ENCODE measurements at places on chromosomes 3 and 15.

DNA sequence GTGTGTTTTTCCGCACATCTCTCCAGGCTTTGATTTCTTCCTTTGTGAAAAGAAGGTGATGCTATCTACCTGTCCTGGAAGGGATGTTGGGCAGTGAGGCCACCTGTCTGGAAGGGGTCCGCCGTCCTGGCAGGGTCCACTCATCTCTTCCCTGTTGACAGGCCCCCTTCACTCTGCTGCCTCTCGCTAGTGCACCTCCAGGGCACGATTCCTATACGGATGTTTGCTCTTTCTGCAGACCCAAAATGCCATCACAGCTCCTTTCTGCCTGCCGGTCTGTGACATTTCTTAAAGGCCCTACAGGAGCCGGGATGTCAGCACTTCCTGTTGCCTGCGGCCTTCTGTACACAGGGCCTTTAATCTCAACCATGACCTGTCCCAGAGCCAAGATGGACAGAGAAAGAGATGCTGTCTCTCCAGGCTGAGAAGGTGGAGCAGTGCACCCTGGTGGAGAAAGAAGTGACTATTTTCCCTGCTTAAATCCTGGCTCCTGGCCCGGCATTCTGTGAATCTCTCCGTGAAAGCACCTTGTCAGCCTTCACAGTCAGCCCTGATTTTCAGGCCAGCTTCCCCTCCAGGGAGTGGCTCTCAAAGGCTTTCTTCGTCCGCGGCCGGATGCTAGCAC, 7.4 kb downstream of the FAM3D start:
- H3K27me3 ChIP-seq, result no peaks in the 10 kb centered on the region
- no peaks in the 10 kb centered on the region for H3K36me3 ChIP-seq
- H3K4me3 ChIP-seq, result no peak overlapping the region
- H3K4me1 ChIP-seq, result peaks cover 4% of the 10 kb centered on the region
- no peak overlapping the region for H3K27ac ChIP-seq

DNA sequence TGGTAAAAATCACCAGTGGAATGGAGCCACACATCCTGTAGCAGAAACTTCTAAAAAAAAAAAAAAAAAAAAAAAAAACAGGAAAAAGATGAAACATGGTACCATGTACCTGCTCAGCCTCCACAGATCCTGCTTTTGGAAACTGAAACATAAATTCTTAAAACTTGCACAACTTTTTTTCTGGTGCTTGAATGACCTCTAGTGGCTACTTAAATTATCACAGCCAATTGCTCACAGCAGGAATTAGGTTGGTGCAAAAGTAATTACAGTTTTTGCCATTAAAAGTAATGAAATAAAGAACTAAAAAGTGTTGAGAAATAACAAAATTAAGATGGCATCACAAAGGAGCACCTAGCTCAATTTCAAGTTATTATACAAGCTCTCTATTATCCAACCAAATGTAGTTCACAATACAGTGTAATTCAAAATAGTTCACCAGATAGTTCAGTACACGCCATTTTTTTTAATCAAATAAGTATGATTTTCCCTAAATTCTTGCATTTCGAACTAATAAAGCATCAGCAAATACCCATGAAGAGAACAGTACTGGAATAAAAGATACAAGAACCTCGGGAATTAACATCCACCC, 80.6 kb downstream of the ULK4 start:
- no peak for DNase-seq
- H3K36me3 ChIP-seq, result no peaks in the 10 kb centered on the region
- H3K4me3 ChIP-seq, result no peak overlapping the region
- no peaks in the 10 kb centered on the region for H3K27me3 ChIP-seq

GRCh38 chr15:23561914-23562313, 3.6 kb upstream of the MKRN3 start:
- H3K36me3 ChIP-seq, result no peaks in the 10 kb centered on the region
- H3K27me3 ChIP-seq, result no peaks in the 10 kb centered on the region
- no peak for DNase-seq
- no peaks in the 10 kb centered on the region for H3K4me1 ChIP-seq

- no peak overlapping the region for H3K4me3 ChIP-seq
- no peaks in the 10 kb centered on the region for H3K27me3 ChIP-seq
- H3K27ac ChIP-seq, result no peak overlapping the region
- H3K4me1 ChIP-seq, result no peaks in the 10 kb centered on the region
- H3K36me3 ChIP-seq, result no peaks in the 10 kb centered on the region
Observed at GRCh38 chr3:78312851-78313250, 1273.0 kb downstream of the ROBO2 start.

GRCh38 chr3:13768453-13768852, 111.4 kb downstream of the WNT7A start:
- H3K27me3 ChIP-seq, result no peaks in the 10 kb centered on the region
- no peaks in the 10 kb centered on the region for H3K36me3 ChIP-seq
- no peak for DNase-seq
- H3K4me1 ChIP-seq, result no peaks in the 10 kb centered on the region

GRCh38 chr3:71584394-71585011, 975 bp upstream of the FOXP1 start:
- H3K36me3 ChIP-seq, result no peaks in the 10 kb centered on the region
- peaks cover 21% of the 10 kb centered on the region for H3K4me1 ChIP-seq
- H3K27ac ChIP-seq, result peak overlapping the region; percentile 97
- H3K27me3 ChIP-seq, result no peaks in the 10 kb centered on the region

DNA sequence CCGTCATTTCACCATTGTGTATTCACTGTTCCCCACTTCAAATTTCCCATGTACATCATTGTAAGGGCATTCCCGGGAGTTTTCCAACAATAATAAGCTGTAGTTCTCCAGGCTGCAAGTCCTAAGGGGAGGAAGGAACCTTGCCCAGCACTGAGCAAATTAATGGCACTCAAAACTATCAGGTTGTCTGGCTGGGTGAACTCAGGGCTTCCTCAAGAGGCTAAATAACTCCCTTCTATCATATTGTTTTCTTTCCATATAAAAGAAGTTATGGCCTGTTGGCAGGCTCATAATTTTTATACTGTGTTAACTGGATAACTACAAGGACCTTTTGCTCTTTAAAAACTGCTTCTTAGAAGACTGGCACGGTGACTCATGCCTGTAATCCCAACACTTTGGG, 71.4 kb downstream of the SEMA6D start:
- H3K4me1 ChIP-seq, result no peaks in the 10 kb centered on the region
- H3K4me3 ChIP-seq, result no peak overlapping the region
- H3K27ac ChIP-seq, result no peak overlapping the region
- no peak for DNase-seq
- H3K36me3 ChIP-seq, result no peaks in the 10 kb centered on the region
- H3K27me3 ChIP-seq, result no peaks in the 10 kb centered on the region

- DNase-seq, result no peak
- H3K4me1 ChIP-seq, result peaks cover 8% of the 10 kb centered on the region
- H3K27ac ChIP-seq, result peak overlapping the region; percentile 89
- H3K4me3 ChIP-seq, result peak overlapping the region; percentile 73
- H3K36me3 ChIP-seq, result peaks cover 9% of the 10 kb centered on the region
- H3K27me3 ChIP-seq, result no peaks in the 10 kb centered on the region
Observed at GRCh38 chr3:179348325-179349013, 960 bp downstream of the MFN1 start.

- no peak overlapping the region for H3K27ac ChIP-seq
- H3K36me3 ChIP-seq, result no peaks in the 10 kb centered on the region
- H3K4me1 ChIP-seq, result no peaks in the 10 kb centered on the region
- no peak overlapping the region for H3K4me3 ChIP-seq
- no peaks in the 10 kb centered on the region for H3K27me3 ChIP-seq
- DNase-seq, result peak; percentile 8
Observed at GRCh38 chr15:80577552-80578205, 117.4 kb upstream of the ABHD17C start.

GRCh38 chr3:59456852-59457485, 407.1 kb upstream of the CFAP20DC start:
- H3K4me1 ChIP-seq, result no peaks in the 10 kb centered on the region
- no peaks in the 10 kb centered on the region for H3K27me3 ChIP-seq
- H3K36me3 ChIP-seq, result no peaks in the 10 kb centered on the region
- no peak overlapping the region for H3K4me3 ChIP-seq
- H3K27ac ChIP-seq, result no peak overlapping the region

GRCh38 chr3:127722091-127722784, 49.5 kb downstream of the ABTB1 start:
- H3K4me1 ChIP-seq, result peaks cover 19% of the 10 kb centered on the region
- peaks cover 9% of the 10 kb centered on the region for H3K36me3 ChIP-seq
- DNase-seq, result no peak

DNA sequence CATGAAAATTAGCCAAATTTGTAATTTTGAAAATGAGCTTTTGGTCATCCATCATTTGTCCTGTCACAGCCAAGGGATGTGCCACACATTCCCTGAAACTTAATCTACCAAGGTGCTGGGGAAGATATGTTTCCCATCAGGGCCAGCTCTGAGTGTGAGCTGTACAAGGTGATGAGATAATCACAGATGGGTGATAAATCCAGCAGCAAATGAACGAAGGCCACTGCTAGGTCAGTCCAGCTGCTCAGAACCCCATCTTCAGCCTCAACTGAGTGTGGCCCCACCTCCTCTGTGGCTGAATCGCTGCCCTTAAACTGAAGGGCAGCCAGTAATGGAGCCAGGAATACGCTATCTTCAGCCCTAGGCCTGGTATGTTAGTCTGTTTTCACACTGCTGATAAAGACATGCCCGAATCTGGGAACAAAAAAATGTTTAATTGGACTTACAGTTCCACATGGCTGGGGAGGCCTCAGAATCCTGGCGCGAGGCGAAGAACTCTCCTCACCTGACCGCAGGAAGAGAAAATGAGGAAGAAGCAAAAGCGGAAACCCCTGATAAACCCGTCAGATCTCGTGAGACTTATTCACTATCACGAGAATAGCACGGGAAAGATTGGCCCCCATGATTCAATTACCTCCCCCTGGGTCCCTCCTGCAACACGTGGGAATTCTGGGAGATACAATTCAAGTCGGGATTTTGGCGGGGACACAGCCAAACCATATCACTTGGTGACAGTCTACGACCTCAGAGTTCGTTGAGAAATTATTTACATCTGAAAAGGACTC, 553.0 kb downstream of the NTRK3 start:
- H3K27me3 ChIP-seq, result no peaks in the 10 kb centered on the region
- H3K27ac ChIP-seq, result no peak overlapping the region
- no peaks in the 10 kb centered on the region for H3K4me1 ChIP-seq
- H3K4me3 ChIP-seq, result no peak overlapping the region

DNA sequence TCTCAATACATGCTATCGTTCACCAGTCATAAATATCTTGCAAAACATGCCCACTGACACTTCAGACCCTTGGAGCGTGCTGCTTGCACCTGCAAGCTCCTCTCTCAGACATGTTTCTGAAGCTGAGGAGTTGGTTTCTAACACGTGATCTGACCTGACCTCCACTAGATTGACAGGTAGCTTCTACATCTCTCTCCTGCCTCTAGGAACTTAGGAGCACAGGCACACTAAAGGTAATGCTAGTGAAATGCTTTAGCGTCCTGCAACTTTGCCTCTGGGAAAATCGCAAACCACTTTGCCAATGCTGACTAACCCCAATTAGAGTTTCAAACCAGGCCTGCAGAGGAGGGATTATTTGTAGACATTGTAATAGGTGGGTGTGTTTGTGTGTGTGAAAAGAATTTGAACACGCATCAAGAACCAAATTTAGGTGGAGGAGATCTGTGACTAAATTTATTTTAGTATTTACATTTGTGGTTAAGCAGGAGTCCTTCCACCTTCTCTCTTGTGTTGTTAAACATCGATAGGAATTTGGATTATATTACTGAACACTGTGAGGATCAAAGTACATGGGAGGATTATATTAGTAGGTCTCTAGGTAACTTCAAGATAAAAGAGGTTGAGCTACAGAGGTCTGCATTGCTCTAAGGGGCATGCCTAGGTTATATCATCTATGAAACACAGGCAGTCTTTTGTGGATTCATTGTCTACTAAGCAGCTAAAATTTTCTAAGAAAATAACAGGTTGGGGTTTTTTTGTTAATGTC, 86.7 kb upstream of the ZBED2 start:
- DNase-seq, result no peak
- H3K4me1 ChIP-seq, result no peaks in the 10 kb centered on the region
- H3K36me3 ChIP-seq, result no peaks in the 10 kb centered on the region
- no peak overlapping the region for H3K4me3 ChIP-seq
- H3K27ac ChIP-seq, result no peak overlapping the region
- H3K27me3 ChIP-seq, result no peaks in the 10 kb centered on the region

DNA sequence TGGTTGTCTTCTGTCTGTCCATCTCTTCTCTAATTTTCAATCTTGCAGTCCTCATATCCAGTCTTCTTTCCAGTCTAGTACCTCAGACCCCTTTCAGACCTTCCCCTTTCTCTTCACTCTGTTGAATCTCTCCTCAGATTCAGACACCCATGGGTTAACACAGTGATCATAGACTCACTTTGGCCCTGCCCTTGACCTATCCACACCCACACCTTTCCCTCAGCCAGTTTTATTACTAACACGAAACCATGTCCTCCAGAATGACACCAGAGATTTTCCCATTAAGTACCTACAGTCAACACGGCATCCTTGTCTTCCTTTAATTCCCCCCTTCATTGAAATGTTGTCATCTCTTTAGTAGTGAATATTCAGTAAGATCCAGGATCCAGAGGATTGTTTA, 74.5 kb upstream of the UBE2E2 start:
- no peaks in the 10 kb centered on the region for H3K36me3 ChIP-seq
- H3K4me1 ChIP-seq, result no peaks in the 10 kb centered on the region
- no peak for DNase-seq
- no peaks in the 10 kb centered on the region for H3K27me3 ChIP-seq
- H3K4me3 ChIP-seq, result no peak overlapping the region
- H3K27ac ChIP-seq, result no peak overlapping the region

DNA sequence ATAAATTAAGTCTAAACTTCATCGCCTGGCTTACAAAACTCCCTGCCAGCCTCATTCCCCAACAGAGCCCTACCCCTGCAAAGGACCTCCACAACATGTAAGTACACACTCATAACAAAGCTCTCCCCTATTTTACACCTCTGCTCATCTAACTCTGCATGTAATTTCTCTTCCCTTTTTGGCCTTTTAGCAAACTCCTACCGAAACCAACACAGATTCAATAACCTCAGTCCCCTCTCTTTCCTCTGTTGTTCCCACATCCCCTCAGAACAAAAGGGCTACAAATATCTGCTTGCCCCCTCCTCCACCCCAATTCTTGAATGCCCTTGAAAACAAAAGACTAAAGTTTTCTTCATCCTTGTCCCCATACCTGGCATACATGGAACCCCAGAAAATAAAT, 662 bp downstream of the UBL7 start:
- no peaks in the 10 kb centered on the region for H3K36me3 ChIP-seq
- H3K27ac ChIP-seq, result peak overlapping the region; percentile 86
- H3K27me3 ChIP-seq, result no peaks in the 10 kb centered on the region
- peaks cover 13% of the 10 kb centered on the region for H3K4me1 ChIP-seq
- H3K4me3 ChIP-seq, result peak overlapping the region; percentile 82

DNA sequence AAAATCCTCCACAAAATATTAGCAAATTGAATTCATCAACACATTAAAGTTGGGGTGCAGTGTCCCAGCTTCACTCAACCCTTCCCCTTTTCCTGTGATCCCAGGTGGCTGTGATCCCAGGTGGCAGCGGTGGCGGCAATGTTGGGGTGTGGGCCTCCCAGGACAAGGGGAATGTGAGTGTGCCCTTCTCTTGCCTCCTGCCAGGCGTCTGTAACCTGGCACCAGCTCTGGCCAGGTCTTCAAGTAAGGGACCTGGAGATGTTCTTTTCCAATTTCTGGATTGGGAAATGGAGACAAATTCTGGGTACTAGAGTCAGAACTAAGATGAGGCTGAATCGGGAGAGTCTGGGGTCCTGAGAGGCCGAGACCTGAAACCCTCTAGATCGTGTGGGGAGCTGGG, 20.1 kb downstream of the GOLGA6A start:
- H3K36me3 ChIP-seq, result no peaks in the 10 kb centered on the region
- no peak overlapping the region for H3K27ac ChIP-seq
- H3K27me3 ChIP-seq, result no peaks in the 10 kb centered on the region
- no peaks in the 10 kb centered on the region for H3K4me1 ChIP-seq

GRCh38 chr3:145017959-145018358, 1046.3 kb downstream of the DIPK2A start:
- no peak for DNase-seq
- no peaks in the 10 kb centered on the region for H3K36me3 ChIP-seq
